ENCODE measurements at places on chromosomes 5 and 9.

DNA sequence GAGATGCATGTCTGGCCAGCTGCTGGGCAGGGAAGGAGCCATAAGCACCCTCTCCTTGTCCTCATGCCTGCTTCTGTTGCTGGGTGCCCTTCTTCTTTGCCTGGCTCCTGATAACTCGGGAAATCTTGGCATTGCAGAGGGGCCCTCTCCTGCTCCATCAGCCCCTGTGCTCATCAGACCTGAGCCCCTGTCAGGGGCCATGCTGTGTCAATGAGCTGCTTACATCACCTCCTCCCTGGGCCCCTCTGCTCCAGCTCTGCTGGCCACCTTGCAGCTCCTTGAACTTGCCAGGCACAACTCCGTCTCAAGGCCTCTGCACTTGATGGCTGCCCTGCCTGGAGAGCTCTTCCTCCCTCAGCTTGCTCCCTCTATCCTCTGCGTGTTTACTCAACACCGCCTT lies 194.3 kb downstream of the TTLL11 start:
- no peak overlapping the region for H3K27ac ChIP-seq
- no peaks in the 10 kb centered on the region for H3K36me3 ChIP-seq
- H3K27me3 ChIP-seq = no peaks in the 10 kb centered on the region
- no peak for DNase-seq
- H3K4me1 ChIP-seq = no peaks in the 10 kb centered on the region
- no peak overlapping the region for H3K4me3 ChIP-seq

DNA sequence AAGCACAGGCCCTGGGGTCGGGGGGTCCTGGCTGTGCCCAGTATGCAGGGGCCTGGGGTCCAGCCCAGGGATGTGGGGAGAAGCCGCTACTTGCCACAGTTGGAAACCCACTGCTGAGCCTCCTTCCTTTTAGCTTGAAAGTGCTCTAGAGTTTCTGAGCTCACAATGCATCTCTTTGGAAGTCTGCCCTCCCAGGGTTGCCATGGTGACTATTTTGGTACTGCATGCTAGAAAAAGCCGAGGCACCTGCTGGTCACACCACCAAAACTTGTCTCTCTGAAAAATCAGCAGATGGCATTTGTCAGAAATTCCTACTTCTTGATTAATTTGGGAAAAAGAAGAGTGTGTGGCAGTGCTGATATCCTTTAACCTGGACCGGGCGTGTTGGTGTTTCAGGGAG lies 151.8 kb downstream of the SEC61B start:
- no peak overlapping the region for H3K27ac ChIP-seq
- H3K36me3 ChIP-seq = no peaks in the 10 kb centered on the region
- no peak for DNase-seq

DNA sequence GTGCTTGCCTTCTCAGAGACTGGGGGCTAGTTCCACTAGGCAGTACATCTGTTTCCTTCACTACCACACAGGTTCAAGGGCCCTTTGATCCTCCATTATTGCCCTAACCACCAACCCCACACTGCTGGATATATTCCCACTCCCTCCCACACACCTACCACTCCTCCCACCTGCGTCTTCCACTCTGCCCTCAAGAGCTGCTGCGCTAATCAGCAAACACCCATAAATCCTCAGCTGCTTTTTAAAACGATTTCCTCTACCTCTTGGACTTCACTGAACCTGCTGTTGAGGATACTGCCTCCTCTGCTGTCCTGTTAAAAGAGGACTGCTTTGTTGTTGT lies 120.9 kb downstream of the MAPKAP1 start:
- no peak overlapping the region for H3K4me3 ChIP-seq
- H3K27ac ChIP-seq = no peak overlapping the region
- no peaks in the 10 kb centered on the region for H3K27me3 ChIP-seq
- no peak for DNase-seq
- H3K36me3 ChIP-seq = peaks cover 29% of the 10 kb centered on the region
- peaks cover 21% of the 10 kb centered on the region for H3K4me1 ChIP-seq

GRCh38 chr5:143354025-143354424 lies 49.5 kb downstream of the NR3C1 start:
- peaks cover 10% of the 10 kb centered on the region for H3K36me3 ChIP-seq
- no peaks in the 10 kb centered on the region for H3K27me3 ChIP-seq
- peak overlapping the region; percentile 94 for H3K27ac ChIP-seq
- H3K4me3 ChIP-seq = peak overlapping the region; percentile 66

- DNase-seq = no peak
- no peaks in the 10 kb centered on the region for H3K4me1 ChIP-seq
- no peak overlapping the region for H3K27ac ChIP-seq
- no peaks in the 10 kb centered on the region for H3K36me3 ChIP-seq
- H3K27me3 ChIP-seq = no peaks in the 10 kb centered on the region
These were observed 421.8 kb downstream of the ACTL7B start for GRCh38 chr9:108434036-108434435.

- no peak overlapping the region for H3K4me3 ChIP-seq
- DNase-seq = no peak
- no peak overlapping the region for H3K27ac ChIP-seq
- H3K36me3 ChIP-seq = no peaks in the 10 kb centered on the region
- peaks cover 68% of the 10 kb centered on the region for H3K27me3 ChIP-seq
- H3K4me1 ChIP-seq = peaks cover 8% of the 10 kb centered on the region
These were observed 3.8 kb downstream of the FOXD1 start for GRCh38 chr5:73444499-73445438.

DNA sequence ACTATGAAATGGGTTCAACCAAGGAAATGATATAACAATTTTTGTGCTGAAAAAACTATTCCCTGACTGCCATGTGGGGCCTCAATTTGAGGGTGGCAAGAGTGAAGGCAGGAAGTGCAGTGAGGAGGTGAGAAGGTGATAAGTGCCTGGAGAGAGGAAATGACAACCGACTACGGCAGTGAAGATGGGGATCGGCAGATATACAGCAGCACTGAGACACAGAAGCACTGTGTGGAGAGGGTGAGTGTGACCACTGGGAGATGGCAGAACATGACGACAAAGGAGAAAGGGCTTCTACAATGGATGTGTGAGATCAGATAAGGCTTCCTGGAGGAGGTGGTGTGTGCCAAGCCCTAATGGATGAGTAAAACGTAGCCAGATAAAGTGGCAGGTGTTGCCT lies 271.8 kb downstream of the TRIM32 start:
- peaks cover 10% of the 10 kb centered on the region for H3K27me3 ChIP-seq
- H3K4me3 ChIP-seq = no peak overlapping the region
- peaks cover 2% of the 10 kb centered on the region for H3K4me1 ChIP-seq
- H3K27ac ChIP-seq = no peak overlapping the region
- H3K36me3 ChIP-seq = no peaks in the 10 kb centered on the region
- DNase-seq = no peak

GRCh38 chr9:35397216-35397698 lies 92.7 kb upstream of the RUSC2 start:
- no peaks in the 10 kb centered on the region for H3K4me1 ChIP-seq
- peaks cover 1% of the 10 kb centered on the region for H3K27me3 ChIP-seq
- no peak overlapping the region for H3K4me3 ChIP-seq
- H3K36me3 ChIP-seq = no peaks in the 10 kb centered on the region
- no peak overlapping the region for H3K27ac ChIP-seq

GRCh38 chr5:144378681-144379080 lies 208.0 kb downstream of the KCTD16 start:
- H3K27ac ChIP-seq = no peak overlapping the region
- H3K4me1 ChIP-seq = no peaks in the 10 kb centered on the region
- no peak for DNase-seq
- no peaks in the 10 kb centered on the region for H3K36me3 ChIP-seq
- no peak overlapping the region for H3K4me3 ChIP-seq

GRCh38 chr9:86034863-86035734 lies 64.3 kb downstream of the GOLM1 start:
- no peak overlapping the region for H3K4me3 ChIP-seq
- peaks cover 2% of the 10 kb centered on the region for H3K27me3 ChIP-seq
- no peaks in the 10 kb centered on the region for H3K4me1 ChIP-seq
- peaks cover 2% of the 10 kb centered on the region for H3K36me3 ChIP-seq
- DNase-seq = peak; percentile 24
- no peak overlapping the region for H3K27ac ChIP-seq

- peak overlapping the region; percentile 99 for H3K27ac ChIP-seq
- H3K27me3 ChIP-seq = no peaks in the 10 kb centered on the region
- peaks cover 5% of the 10 kb centered on the region for H3K36me3 ChIP-seq
These were observed 1.5 kb downstream of the PARP8 start for GRCh38 chr5:50667653-50668595.

GRCh38 chr9:68979538-68980314 lies 34.2 kb downstream of the PRKACG start:
- peaks cover 4% of the 10 kb centered on the region for H3K36me3 ChIP-seq
- H3K27me3 ChIP-seq = peaks cover 3% of the 10 kb centered on the region
- peaks cover 60% of the 10 kb centered on the region for H3K4me1 ChIP-seq
- peak overlapping the region; percentile 35 for H3K4me3 ChIP-seq
- H3K27ac ChIP-seq = peak overlapping the region; percentile 95
- DNase-seq = peak; percentile 64

DNA sequence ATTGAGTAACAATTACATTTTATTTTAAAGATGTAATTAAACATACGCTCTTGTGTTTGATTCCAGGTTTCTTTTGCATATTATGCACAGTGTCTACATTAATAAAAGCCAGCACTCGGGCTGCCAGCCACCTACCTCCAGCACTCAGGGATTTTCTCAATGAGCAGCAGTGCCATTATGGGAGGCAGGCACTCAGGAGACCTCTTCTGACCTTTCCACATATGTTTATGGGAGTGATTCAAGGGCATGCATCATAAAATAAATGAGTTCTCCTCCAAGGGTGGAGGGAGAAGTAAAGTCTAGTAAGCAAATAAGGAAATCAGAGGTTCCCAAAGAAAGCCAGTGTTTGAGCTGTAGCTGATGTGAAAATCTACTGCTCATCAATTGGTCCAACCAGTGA lies 119.8 kb upstream of the IRX2 start:
- no peak overlapping the region for H3K27ac ChIP-seq
- H3K4me1 ChIP-seq = no peaks in the 10 kb centered on the region
- no peaks in the 10 kb centered on the region for H3K27me3 ChIP-seq
- H3K4me3 ChIP-seq = no peak overlapping the region
- H3K36me3 ChIP-seq = no peaks in the 10 kb centered on the region

DNA sequence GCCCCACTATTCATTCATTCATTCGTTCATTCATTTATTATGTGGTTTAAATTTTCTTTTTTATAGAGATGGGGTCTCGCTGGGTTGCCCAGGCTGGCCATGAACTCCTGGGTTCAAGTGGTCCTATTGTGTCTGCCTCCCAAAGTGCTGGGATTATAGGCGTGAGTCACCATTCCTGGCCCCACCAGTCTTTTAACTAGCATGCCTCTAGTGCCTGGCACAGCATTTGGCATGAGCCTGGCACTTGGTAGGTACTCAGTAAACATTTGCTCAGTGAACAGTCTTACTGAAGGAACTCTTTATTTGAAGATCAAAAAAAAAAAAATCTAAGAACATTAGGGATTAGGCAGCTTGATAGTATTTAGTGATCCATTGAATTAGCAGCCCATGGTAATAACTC lies 98.1 kb downstream of the KDM4C start:
- no peak for DNase-seq
- no peaks in the 10 kb centered on the region for H3K4me1 ChIP-seq
- no peak overlapping the region for H3K27ac ChIP-seq
- H3K4me3 ChIP-seq = no peak overlapping the region
- H3K36me3 ChIP-seq = peaks cover 38% of the 10 kb centered on the region

DNA sequence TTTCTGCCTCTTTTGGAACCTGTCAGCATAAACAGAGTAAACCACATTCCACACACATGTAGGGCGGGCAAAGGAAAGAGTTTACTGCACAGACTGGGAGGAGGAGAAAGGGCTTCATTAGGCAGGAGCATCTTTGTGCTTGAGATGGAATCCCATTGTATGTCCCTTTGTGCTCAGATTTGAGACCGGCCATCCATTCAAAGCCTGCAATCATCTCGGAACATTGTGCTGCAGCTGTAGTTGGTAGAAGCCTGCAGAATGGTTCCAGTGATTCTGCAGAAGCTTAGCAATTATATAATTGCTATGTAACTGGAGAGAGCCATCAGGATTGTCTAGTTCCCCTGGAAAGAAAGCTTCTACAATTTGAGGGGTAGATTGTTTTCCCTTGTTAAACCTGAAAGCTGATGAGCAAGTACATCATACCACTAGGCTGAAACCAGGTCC lies 16.5 kb downstream of the ZNF462 start:
- H3K27ac ChIP-seq = no peak overlapping the region
- no peak for DNase-seq
- no peaks in the 10 kb centered on the region for H3K4me1 ChIP-seq
- no peaks in the 10 kb centered on the region for H3K36me3 ChIP-seq

DNA sequence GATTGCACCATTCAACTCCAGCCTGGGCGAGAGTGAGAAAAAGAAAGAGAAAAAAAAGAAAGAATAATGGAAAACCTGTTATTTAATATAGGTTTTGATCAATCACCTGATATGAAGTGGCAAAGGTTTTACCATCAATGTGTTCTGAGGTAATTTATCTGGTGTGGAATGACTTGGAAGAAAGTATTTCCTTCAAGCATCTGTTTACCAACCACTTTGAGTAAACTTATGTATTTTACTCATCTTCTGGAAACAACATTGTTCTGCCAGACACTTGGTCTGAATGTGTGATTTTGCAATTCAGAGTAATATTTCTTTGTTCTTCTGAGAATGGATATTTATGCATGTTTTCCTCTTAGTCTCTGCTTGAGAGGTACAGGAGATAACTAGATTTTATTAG lies 24.3 kb downstream of the KIF2A start:
- no peaks in the 10 kb centered on the region for H3K27me3 ChIP-seq
- DNase-seq = no peak
- peaks cover 35% of the 10 kb centered on the region for H3K36me3 ChIP-seq
- peaks cover 76% of the 10 kb centered on the region for H3K4me1 ChIP-seq
- H3K4me3 ChIP-seq = no peak overlapping the region

GRCh38 chr5:167920589-167920988 lies 370.9 kb upstream of the WWC1 start:
- H3K27ac ChIP-seq = no peak overlapping the region
- no peak overlapping the region for H3K4me3 ChIP-seq
- DNase-seq = no peak
- no peaks in the 10 kb centered on the region for H3K4me1 ChIP-seq
- H3K36me3 ChIP-seq = no peaks in the 10 kb centered on the region
- H3K27me3 ChIP-seq = peaks cover 3% of the 10 kb centered on the region

GRCh38 chr5:158530115-158530514 lies 569.6 kb downstream of the EBF1 start:
- no peak overlapping the region for H3K4me3 ChIP-seq
- H3K27me3 ChIP-seq = no peaks in the 10 kb centered on the region
- H3K36me3 ChIP-seq = no peaks in the 10 kb centered on the region
- H3K4me1 ChIP-seq = no peaks in the 10 kb centered on the region

DNA sequence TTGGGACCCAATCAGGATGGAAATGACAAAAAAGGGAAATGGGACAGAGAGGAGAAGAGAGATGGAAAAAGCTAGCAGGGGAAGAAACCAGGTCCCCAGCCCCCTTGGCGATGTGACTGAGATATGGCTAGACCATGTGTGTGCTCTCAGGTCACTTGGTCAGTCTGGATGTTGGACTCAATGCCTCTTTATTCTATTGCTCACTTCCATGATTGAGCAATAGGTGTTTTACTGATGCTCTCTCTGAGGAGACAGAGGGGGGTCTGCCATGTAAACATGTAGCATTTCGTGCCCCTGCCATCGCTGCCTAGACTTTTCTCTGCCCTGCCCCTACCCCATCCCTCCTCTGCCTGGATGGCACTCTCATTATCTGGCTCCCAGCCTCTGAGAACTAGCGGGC lies 150.6 kb downstream of the DROSHA start:
- H3K4me3 ChIP-seq = no peak overlapping the region
- no peak for DNase-seq
- H3K27me3 ChIP-seq = peaks cover 9% of the 10 kb centered on the region
- H3K27ac ChIP-seq = no peak overlapping the region
